NCI-H187 treated with DMSO at 0.1 percent for 48 hours (cell line): ENCODE measurements at places on chromosomes 7 and 10.
A peak's percentile ranks its signal among the peaks of the same experiment; 100 is the strongest.

DNA sequence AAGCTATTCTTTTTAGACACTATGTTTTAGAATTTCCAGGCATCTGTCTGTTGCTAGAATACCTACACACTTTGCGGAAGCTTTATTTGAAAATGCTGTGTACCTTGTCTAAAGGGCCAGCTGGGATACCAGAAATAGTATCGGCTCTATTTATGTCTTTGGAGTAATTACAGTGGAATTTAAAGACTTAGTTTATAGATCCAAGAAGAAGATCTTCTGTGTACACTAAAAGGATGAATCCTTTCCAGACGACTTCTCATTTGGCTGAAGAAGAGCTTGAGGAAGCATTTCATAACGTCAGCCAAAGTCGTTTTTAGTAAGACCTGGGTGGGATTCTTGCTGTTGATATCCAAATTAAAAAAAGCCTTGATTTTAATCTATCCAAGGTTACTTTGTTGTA lies 365.9 kb downstream of the INHBA start:
- no peak for DNase-seq

- DNase-seq: no peak
These were observed 17.6 kb upstream of the BAZ1B start for GRCh38 chr7:73539709-73540108.

DNA sequence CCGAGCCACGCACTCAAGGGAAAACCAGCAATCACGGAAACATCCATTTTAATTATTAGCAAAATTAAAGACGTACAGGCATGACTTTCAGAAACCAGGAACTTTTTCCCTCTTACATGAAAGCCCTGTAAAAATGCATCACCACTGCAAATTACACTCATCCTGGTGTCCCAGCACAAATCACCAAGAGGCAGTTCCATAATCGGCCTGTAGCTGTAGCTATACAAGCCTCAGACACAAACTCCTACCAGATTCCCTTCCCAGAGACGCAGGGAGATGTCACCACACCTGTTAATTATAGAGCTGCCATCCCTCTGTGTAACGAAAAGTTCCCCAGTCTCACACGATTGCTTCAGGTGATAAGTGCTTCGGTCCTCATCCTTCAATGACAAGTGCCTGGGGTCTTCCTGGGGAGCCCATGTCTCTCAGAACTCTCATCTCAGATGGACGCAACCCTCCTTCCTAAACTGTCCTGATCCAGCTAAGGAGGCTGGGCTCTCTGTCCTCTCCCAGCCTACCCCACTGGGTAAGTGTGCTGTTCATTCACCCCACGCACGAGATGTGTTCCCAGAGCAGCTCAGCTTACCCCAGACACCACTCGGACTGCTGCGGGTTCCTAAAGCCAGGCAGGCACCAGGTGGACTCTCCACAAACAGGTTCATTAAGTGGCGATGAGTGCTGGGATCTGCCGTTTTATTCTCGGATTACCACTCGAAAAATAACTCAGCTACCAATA lies 5.9 kb downstream of the FGFR2 start:
- DNase-seq: peak; percentile 13

DNA sequence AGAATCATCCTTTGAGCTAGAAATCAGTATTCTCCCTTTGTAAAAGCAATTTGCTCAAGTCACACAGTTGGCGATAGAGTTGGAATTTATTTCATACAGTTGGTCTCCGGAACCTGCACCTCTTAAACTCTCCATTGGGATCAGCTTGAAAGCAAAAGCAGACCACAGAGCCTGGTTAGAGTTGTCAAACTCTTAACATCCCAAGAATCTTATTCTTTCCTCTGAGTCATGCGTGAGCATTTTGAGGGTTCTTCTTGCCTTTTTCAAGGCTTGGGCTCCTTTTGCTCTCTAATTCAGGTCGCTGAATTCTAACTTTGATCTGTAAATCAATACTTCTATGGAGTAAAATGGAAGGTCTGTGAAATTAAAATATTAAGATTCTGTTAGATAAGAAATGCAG lies 19.6 kb upstream of the SCIN start:
- DNase-seq: no peak

DNA sequence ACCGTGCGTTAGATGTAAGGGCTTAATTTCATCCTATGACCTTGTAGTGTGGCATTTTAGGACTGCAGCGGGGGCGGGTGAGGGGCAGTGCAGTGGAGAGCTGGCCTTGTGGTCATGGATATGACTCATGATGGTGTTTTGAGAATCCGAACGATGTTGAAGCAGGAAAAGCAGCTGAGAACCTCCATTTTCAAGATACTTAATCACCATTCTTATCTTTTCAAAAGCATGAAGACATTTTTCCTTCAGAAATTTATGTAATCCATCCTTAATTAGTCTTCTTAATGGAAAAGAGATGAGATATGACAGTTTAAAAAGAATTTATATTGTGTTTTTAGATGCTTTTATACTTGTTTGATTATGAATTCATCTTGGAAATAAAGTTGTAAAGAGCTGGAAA lies 9.6 kb downstream of the ATP5F1C start:
- DNase-seq: no peak

GRCh38 chr10:29583674-29584073 lies 51.1 kb downstream of the SVIL start:
- no peak for DNase-seq

DNA sequence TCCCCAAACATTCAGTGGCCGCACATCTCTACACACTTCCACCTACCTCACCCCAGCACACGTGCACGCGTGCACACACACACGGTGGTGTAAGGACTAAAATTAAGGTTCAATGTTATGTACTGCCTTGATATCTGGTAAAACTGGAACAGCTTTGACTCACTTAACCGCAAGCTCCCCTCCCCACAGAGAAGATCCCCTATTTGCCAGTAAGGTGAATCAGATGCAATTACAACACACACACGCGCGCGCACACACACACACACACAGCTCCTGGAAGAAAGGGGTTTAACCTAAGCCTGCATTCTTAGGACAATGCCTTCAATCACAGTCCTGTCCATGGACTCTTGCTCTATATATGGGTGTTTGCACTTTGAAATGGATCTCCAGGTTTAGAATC lies 25.5 kb upstream of the VPS41 start:
- no peak for DNase-seq

DNA sequence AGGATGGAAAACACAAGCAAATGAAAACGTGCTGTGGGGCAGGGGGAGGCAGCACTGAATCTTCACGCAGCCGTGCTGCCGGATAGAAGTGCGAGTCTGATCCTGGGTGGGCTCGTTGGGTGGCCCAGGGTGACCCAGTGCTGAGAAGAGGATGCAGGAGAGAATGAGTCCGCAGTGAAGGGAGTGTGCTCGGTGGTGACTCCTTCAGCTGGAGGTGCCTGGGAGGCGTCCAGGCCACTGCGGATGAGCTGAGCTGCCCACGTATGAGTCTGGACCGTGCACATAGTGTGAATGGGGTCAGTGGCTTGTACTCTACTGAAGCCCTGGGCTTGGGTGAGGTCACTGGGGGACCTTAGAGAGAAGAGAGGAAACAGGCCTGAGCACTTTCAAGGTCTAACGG lies 190.0 kb upstream of the MGMT start:
- DNase-seq: no peak

DNA sequence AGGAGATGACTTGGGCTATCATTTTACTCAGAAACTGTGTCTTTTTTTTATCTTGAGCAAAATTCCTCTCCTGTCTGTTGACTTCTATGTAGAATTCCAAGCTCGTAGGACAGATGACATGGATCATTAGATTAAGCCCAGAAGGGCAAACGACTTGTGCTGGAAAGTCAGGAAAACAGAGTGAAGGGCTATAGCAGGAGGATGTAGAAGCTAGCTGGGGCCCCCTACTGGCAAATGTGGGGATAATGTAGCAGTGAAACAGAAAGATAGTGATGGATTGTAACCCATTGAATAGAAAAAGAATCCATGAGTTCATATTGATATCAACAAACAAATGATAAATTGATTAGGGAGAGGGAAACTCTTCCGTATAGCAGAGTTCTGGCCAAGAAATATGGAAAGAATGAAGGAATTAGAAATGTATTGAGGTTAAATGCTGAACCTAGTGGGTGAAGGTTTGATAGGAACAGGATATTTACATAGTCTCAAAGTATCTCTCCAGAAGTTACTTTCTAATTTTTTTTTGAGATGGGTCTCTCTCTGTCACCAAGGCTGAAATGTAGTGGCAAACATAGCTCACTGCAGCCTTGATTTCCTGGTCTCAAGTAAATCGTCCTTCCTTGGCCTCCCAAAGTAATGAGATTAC lies 103.6 kb downstream of the LYZL1 start:
- no peak for DNase-seq

GRCh38 chr7:128398016-128398840 lies 11.6 kb downstream of the IMPDH1 start:
- DNase-seq: no peak

GRCh38 chr7:2979201-2979631 lies 64.5 kb downstream of the CARD11 start:
- no peak for DNase-seq

- DNase-seq: no peak
These were observed 22.7 kb upstream of the AASS start for GRCh38 chr7:122166740-122167139.

DNA sequence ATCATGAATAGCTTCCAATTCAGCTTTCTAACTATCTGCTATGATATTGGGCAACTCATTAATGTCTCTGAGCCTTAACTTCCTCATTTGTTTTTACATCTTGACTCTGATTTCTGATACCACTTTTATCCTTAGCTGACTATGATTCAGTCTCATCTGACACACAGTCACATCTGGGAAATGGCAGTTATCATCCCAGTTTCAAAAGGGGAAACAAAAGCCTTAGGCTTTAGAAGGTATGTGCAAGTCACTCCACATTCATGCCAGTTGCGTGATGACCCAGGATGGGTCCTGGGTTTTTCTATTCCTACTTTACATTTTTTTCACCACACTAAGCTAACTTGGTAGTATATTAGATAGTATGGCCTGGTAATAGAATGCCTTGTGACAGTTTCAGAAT lies 12.7 kb downstream of the SCIN start:
- no peak for DNase-seq

GRCh38 chr10:18217577-18217976 lies 77.4 kb downstream of the CACNB2 start:
- no peak for DNase-seq

DNA sequence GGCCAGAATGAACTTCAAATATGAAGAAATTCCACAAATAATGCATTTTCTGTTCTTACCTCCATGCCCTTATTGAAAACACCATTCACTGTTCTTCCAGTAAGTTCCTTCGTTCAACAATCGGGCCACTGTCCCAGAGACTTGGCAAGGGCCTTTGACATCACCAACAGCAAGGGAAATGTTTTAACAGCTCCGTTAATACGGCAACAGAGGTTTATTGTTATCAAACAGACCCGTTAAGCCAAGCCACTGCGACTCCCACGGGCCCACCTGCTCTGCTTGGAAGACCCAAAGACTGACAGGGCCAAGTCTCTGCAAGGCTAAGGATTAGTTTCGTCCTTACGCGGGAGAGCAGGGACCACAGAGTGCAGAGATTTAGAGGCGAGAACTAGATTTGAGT lies 43.4 kb upstream of the LYZL1 start:
- DNase-seq: no peak

DNA sequence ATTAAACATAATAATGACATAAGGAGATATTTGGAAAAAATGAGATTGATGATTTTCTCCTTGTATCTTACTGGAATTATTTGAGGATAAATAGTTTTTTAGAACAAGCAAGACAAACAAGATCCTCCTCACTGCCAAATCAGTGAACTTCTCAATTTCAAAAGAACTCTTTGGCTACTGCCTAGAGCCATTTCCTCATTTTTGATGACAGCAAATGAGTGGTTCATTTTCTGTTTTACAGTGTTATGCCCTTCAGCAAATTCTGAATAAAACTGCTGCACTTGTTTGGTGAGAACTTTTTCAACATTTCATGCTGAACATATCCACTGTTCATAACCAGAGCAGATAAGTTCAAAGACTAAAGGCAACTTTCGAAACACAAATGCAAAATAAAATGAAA lies 42.5 kb upstream of the AHR start:
- no peak for DNase-seq

GRCh38 chr7:121306565-121306964 lies 22.2 kb upstream of the WNT16 start:
- no peak for DNase-seq

- no peak for DNase-seq
These were observed 1066.3 kb downstream of the CNTNAP2 start for GRCh38 chr7:147182874-147183273.

- DNase-seq: peak; percentile 41
These were observed 268.0 kb downstream of the DYNC1I1 start for GRCh38 chr7:96040250-96040772.

- no peak for DNase-seq
These were observed 331.6 kb upstream of the ZNF32 start for GRCh38 chr10:43980313-43980712.

DNA sequence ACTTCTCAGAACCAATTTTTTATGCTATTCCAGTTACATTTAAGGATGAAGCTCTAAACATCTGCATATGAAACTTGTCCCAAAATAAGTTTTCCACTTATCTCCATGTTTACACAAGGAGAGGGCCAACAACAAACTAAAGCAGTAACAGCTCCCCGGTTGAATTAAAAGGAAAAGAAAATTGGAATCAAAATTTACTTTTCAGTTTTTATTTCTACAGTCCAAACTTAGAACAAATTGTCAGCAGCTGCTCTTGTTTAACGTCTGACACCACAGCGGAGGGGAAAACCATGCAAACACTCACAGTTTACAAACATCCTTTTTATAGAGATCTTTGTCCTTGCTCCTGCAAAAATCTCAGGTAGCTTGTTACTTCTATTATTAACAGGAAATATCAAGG lies 101.3 kb downstream of the COL28A1 start:
- DNase-seq: no peak

- DNase-seq: no peak
These were observed 45.1 kb upstream of the SGCE start for GRCh38 chr7:94700926-94701554.

DNA sequence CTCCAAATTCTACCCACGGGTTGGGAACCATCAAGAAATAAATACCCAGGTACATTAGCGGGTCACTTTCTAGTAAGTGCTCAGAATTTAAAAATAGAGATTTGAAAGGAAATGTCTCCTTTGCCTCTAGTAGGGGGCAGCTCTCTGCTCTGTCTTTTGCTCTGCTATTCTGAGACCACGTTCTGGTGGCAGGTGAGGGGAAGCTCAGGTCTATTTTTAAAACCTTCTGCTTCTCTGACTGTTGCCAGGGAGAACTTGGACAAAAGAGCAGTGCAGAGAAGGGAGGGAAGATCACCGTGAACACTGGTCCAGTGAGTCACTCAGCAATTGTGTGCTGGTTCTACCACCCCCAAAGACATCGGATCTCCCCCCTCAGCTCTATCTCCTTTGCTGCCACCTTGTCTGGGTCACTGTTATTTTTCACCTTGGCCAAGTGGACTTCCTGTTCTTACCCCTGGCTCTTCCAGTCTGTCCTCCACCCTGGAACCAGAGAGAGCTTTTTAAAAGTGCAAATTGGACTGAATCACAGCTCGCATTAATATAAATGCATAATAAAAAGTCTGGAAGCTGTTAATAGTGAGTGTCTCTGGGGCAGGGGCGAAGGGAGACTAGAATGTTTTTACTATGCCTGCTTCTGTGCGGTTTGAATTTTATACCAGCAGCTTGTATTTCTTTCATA lies 72.4 kb upstream of the LOXL4 start:
- DNase-seq: no peak
